Activated CD8-positive, alpha-beta memory T cell treated with anti-CD3 and anti-CD28 coated beads for 1 hour (primary cell): ENCODE measurements at places on chromosomes 1 and 21.

GRCh38 chr1:43881415-43881814, 52.2 kb upstream of the ARTN start:
- DNase-seq: no peak

DNA sequence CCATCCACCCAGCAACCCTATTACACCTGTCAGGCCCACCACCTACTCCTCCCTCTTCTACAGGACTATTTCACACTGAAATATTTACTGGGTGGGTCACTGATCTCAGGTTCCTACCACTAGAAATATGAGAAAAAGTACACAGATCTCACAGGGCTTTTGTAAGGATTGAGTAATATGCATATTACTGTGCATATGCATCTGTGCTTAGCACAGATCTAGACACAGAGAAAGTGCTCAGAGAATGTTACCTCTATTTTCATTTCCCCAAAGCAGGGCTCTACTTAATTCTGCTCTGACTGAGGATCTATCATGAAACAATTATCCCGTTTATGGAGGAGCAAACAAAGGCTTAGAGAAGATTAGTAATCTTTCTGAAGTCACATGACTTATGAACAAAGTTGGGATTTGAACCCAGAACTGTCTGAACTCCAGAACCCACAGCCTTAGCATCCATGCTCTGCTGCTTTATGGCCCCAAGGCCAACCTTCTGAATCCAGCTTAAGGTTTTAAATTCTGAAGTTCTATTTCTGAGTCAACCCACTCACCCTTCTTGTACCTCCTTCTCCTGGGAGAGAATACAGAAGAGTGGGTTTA, 11.8 kb downstream of the TSSK3 start:
- DNase-seq: no peak

GRCh38 chr1:229535230-229535629, 23.3 kb downstream of the ABCB10 start:
- no peak for DNase-seq

GRCh38 chr1:160413716-160414115, 13.4 kb downstream of the VANGL2 start:
- no peak for DNase-seq

GRCh38 chr1:241605146-241605805, 34.9 kb downstream of the CHML start:
- DNase-seq: no peak

- no peak for DNase-seq
Measured at GRCh38 chr1:9275161-9275560, 17.5 kb upstream of the SPSB1 start.

GRCh38 chr1:205248793-205249601, 21.3 kb downstream of the TMCC2 start:
- no peak for DNase-seq

DNA sequence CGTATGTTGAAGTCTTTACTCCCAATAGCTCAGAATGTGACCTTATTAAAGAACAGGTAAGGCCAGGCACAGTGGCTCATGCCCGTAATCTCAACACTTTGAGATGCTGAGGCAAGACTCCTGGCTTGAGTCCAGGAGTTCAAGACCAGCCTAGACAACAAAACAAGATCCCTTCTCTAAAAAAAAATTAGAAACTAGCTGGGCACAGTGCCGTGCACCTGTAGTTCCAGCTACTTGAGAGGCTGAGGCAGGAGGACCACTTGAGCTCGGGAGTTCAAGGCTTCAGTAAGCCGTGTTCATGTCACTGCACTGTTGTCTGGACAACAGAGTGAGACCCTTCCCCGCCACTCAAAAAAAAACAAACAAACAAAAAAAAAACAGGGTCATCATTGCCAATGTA, 171.3 kb downstream of the RERE start:
- DNase-seq: no peak

DNA sequence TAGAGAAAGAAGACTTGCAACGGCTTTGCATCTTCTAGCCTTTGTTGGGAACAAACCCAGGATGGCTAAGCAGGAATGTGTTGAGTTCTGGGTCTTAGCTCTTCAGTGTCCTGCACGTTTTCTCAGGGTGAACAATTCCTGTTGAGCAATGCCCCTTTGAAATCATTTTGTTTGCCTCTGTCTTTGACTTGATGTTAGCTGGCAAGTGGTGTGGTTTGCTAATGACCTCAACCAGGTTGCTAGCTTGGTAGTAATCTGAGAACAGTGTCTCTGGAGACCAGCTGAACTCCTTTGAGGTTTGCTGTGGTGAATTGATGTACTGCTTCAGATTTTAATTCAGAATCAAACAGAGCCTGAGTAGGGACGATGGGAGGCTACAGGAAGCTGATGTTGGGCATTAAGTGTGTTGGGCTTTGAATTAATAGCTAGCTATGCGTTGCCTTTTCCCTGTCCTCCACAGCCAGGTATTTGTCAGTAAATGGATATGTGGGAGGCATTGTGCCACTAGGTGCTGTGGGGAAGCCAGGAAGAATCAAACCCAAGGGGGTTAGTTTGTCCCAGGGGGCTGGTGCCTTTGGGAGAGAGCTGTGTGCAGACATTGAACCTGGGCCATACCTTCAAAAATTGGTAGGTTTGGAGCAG, 23.3 kb upstream of the SRSF10 start:
- DNase-seq: no peak

DNA sequence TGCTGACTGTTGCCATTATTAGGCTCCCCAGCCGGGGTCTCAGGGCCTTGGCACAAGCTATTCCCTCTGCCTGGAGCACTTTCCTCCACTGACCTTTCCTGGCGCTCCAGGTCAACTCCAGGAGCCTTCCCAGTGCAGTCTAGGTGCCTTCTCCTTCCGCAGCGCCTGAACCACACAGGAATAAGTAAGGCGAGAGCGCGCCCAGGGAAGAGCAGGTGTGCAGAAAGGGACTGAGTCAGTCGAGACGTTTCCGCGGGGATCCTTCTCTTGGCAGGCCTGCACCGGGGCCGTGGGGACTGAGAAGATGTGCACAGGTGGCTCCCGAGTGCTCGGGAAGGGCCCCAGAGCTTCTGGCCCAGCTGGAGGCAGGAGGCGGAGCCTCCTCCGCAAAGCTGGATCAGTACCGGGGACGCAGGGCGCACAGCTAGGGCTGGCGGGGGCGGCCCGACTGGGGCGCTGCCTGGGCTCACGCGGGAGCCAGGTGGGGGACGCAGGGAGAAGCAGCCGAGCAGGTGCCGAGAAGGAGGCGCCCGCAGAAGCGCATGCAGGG, 765 bp upstream of the BMP8A start:
- no peak for DNase-seq

GRCh38 chr1:233277637-233278606, 17.6 kb downstream of the PCNX2 start:
- DNase-seq: no peak

DNA sequence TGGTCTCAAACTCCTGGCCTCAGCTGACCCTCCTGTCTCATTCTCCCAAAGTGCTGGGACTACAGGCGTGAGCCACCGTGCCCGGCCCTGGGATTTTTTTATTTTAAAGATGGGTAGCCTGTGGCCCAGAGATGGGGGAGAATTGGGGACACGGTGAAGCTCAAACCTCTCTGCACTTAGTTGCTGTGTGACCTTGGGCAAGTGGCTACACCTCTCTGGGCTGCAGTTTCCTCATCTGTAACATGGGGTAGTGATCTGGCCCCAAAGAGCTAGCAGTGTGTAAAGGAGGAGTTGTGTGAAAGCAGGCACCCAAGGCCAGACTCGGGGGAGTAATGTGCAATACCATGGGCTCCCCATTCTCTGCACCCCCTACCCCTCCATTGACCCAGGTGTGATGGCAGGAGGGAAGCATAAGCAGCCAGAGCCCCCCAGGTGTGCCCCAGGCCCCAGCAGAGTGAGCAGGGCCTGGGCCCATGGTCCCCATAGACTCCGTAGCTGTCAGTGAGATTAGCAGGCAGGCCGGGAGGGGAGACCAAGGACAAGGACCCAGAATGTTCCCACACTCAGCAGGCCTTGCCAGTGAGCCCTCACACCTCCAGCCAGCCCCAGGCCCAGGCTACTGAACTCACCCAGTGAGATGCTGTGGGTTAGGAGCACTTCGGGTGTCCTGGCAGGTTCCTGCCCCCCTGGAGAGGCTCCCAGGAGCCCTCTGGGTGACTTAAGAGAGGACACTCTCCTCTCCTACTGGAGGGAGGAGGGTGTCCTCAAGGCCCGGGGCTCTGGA, 17.9 kb downstream of the TNFRSF8 start:
- DNase-seq: no peak

- no peak for DNase-seq
Measured at GRCh38 chr21:16198546-16198945, 468.8 kb downstream of the USP25 start.

- peak; percentile 6 for DNase-seq
Measured at GRCh38 chr1:54052431-54052933, 522 bp downstream of the TMEM59 start.

DNA sequence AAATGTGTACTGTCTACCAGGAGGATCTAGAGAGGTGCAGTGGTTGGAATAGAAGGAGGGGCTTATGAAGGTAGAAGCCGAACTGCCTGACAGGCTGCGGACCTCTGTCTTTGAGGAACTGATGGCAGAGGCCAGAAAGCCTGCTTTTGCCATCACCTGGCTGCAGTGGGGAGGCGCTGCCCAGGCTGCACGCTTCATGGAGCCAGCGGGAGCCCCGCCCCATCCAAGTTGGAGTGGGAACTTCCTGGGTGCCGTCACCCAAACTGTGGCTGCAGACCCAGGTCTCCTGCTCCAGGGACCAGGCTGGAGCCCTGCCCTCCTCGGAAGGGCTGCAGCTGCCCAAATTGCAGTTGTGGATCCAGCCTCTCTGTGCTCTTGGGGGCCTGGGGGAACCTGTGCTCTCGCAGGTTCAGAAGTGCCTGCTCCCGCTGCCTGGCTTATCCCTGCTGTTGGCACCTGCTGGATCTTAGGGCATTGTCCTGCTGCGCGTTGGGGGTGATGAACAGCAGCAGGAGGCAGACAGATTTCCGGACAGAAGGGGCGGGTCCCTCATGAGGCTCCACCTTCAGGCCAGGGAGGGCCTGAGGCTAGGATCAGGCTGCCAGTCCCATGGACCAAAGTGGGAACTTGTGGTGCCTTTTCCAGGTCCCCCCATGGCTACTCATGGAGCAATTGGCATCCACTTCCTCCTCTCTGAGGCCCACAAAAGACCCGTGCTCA, 118.0 kb upstream of the PLPPR4 start:
- DNase-seq: no peak

DNA sequence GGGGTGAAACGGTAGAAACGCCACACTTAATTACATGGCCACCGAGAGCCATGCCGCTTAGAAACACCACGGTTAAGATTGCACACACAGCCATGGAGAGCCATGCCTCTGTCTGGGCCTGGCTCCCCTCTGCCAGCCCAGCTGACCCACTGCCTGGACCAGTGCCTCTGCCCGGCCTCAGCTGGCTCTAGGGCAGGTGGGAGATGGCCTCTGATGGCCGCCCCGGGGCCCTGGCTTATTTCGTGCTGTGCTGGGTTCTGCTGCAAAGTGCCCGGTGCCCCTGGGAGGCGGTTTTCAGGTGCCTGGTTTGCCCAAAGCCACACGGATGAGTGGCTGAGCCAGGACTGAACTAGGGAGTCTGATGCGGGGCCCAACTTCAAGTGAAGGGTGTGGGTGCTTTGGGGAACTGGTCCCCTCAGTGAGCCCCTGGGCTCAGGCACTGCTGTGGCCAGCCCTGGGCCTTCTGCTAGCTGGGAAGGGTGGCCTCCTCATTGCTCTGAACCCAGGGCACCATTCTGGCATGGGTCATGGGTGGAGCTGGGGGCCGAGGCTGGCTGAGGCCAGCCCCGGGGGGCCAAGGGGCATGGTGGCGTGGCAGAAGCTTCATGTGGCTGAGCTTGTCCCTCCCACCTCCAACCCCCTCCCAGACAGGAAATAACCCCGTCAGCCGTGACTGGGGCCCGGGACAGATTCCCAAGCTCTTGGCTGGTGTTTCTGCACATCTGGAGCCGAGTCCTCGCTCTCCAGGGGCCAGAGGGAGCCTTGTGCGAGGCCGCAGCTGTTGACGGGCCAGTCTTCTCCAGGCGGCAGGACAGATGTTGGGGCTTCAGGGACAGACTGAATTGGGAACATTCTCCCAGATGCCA, 1.9 kb upstream of the GPR153 start:
- no peak for DNase-seq

DNA sequence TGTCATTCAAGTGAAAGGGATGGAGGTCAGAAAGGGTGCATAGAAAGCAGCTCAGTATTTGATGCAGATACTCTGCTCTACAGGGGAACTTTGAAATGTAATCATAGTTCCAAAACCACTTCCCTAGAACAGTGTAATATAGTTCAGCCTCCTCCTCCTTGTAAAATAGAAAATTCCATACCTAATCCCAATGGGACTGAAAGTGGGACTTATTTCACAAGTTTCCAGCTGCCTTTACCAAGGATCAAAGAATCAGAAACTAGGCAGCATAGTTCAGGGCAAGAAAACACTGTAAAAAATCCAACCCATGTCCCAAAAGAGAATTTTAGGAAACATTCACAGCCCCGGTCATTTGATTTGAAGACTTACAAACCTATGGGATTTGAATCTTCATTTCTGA, 8.1 kb upstream of the TMCO2 start:
- DNase-seq: no peak

GRCh38 chr1:246730839-246731238, 6.6 kb downstream of the SCCPDH start:
- no peak for DNase-seq

DNA sequence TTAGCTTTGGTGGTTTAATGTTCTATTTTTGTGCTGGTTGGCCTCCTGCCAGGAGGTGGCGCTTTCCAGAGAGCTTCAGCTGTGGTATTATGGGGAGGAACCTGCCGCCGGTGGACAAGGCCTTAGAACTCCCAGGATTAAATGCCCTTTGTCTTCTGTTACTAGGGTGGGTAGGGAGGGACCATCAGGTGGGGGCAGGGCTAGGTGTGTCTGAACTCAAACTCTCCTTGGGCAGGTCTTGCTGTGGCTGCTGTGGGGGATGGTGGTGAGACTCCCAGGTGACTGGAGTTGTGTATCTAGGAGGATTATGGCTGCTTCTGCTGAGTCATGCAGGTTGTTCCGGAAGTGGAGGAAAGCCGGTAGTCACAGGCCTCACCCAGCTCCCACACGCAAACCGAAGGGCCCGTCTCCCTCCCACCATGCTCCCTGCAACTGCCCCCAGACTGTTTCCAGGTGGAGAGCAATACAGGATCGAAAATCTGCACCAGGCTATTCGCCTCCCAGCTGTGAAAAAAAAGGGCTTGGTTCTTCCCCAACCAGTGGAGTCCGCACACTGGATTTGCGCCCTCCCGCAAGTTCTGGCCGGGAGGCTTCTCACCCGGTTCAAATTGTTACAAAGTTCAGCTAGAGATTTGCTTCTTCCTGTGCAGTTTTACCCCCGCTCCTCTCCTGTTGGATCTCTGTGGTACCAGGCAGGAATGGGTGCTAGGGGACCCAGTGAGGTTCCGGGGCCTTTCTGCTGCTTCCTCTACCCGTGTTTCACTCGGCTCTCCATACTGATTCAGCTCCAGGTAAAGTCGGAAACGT, 220.5 kb downstream of the CENPF start:
- DNase-seq: no peak
